ENCODE measurements at places on chromosomes 5 and 9. TPM values are rescaled to one million over a fixed set of nuclear protein-coding genes. Genes with fewer than 3 reads are reported as not detected.

The CACNA1B gene
- polyA plus RNA-seq: 0.31 TPM

The DOCK8 gene
- 6.3 TPM for polyA plus RNA-seq

The ISOC1 gene
- polyA plus RNA-seq: 32.2 TPM

The ADGRD2 gene
- polyA plus RNA-seq: 0.20 TPM

The C9orf50 gene
- polyA plus RNA-seq: not detected

The SLC36A1 gene
- polyA plus RNA-seq: 22.2 TPM

The NDUFS6 gene
- polyA plus RNA-seq: 59.6 TPM

The ADAMTSL2 gene
- polyA plus RNA-seq: 2.6 TPM

The CARTPT gene
- not detected for polyA plus RNA-seq

The SHISAL2B gene
- 0.86 TPM for polyA plus RNA-seq

All from muscle of arm (tissue), 14 donors.